ENCODE measurements at places on chromosomes 3 and 15.

DNA sequence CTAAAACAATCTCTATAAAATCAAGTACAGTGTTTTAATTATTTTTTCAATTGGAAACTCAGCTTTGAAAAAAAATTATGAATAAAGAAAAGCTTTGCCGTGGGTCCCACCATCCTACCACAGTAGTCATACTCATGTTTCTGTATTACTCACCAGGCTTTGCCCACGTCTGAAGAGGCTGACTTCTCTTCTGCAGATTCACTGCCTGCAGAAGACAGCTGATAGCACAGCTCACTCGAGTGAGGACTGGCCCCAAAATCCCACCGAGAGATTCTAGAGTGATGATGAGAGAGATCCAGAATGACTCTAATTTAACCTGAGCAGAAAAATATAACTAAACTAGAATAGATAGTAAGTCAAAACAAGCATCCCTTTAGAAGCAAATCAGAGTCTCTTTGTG is 11.9 kb downstream of the C2CD4B start:
- DNase-seq = no peak

- DNase-seq = no peak
These were observed 11.8 kb downstream of the CAPN3 start for GRCh38 chr15:42371096-42371495.

GRCh38 chr3:189513281-189514117 is 117.7 kb upstream of the TP63 start:
- no peak for DNase-seq

- DNase-seq = no peak
These were observed 288.4 kb upstream of the LYSMD4 start for GRCh38 chr15:100021653-100022052.

DNA sequence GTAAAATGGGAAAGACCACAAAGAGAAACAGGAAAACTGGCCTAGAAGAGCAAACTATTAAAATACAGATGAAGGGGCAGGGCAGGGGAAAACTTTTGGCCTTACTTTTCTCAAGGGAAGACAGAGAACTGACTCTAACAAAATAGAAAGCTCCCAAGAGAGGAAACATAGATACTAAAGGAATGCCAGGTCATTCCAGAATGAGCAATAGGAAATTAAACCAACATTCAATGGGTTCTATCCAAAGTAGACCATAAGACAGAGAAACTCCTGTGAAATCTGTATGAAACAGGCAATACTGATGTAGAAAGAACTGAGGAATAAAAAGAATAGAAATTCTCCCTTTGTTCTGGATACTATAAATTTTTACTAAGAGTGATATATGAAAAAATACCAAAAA is 491.8 kb downstream of the MECOM start:
- no peak for DNase-seq

Data from osteocyte (in vitro differentiated cells).